ENCODE measurements at places on chromosomes 11 and 22. TPM values are rescaled to one million over a fixed set of nuclear protein-coding genes. Genes with fewer than 3 reads are reported as not detected.

Gene YPEL4
- polyA plus RNA-seq = 1.00 TPM

Gene TNNT3
- 3.5 TPM for polyA plus RNA-seq

Gene TRIM51
- not detected for polyA plus RNA-seq

Gene MS4A6E
- polyA plus RNA-seq = 7.2 TPM

Gene IL10RA
- 39.4 TPM for polyA plus RNA-seq

Gene UBQLN3
- polyA plus RNA-seq = not detected

Gene PRRG4
- polyA plus RNA-seq = 2.6 TPM

Gene DNAJB7
- not detected for polyA plus RNA-seq

Gene CDC45
- 5.6 TPM for polyA plus RNA-seq

Gene ARHGAP8
- 16.4 TPM for polyA plus RNA-seq

Gene MIAT
- polyA plus RNA-seq = 0.77 TPM

GRCh38 chr22:22867996-22868715 lies 19.5 kb upstream of the IGLL5 start:
- DNase-seq = no peak

DNA sequence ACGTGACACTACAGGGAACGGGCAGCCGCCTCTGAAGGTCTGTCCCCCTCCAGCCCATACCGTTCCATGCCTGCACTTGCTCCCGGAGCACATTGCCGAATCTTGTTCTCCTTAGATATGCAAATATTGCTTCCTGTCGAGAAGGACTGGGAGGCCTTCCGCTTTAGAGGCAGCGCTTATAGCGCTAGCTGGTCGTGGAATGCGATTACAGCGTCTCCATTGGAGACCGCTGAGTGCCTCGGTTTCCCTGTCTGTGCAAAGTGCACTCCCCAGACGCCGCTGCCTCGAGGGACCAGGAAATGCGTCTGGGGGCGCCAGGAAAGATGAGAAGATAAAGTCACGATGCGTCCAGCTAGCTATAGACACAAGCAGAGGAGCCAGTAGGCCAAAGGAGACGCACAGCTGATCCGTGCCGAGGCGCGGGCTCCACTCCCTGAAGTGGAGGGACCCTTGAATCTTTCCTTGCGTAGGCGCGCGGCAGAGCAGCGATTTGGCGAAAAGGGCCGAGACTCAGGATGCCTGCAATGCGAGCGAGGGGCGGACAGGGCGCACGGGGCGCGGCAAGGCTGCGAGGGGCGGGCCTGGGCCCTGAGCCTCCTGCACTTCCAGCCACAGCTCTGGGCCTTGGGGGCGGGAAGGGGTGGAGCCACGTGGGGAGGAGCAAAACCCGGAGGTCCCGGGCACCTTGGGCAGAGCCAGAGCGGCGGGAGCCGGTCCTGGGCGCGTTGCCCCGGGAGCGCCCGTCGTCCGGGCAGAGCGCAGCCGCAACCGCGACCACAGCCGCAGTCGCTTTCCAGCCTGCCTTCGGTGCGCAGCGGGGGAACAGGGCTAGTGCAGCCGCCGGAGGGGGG lies at the start of gene RASSF10:
RASSF10 (plus strand) TSS at position 692 of the 851 bp plus-strand sequence. CDS start 261 bp downstream, outside the sequence.
- no peak for DNase-seq

GRCh38 chr11:43267856-43268580 lies 43.8 kb upstream of the API5 start:
- no peak for DNase-seq

- peak; percentile 41 for DNase-seq
Observed at GRCh38 chr22:47168441-47168840, 406.0 kb downstream of the TBC1D22A start.

GRCh38 chr11:118792570-118793124 lies 1.7 kb upstream of the DDX6 start:
- DNase-seq = peak; percentile 84

- no peak for DNase-seq
Observed at GRCh38 chr11:15955595-15955994, 400.8 kb downstream of the SOX6 start.

DNA sequence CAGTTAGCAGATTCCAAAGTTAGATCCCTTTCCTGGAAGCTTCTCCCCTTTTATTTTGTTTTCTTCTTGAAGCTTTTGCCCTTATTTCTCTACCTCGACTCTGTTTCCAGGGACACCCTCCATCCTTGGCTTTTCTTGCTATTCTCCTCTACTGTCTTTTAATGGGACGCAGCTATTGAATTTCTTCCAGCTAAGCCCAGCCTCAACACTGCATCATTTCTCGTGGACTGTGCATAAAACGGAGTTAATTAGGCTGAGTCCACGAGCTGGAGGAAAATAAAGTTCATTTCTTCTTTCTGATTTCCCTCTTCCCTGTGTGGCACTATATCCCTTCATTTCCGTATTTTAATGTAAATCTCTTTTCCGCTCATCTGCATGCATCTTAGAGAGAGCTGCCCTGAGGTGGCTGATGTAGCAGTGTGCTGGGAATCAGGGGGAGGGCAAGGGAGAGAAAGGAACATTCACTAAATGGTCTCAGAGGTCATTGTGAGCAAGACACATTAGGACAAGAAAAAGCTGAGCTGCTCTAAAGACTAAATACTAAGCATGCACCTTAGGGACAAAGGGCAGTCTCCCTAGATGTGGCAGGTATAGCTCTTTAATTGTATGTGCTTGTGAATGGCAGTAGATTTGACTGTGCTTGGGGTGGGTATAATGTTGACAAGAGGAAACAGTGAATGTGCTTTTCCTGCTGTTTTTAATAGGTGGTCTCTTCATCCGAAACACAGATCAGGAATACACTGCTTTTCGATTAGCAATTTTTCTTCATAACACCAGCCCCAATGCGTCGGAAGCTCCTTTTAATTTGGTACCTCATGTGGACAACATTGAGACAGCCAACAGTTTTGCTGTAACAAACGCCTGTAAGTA lies 1.9 kb downstream of the GRIA4 start:
- no peak for DNase-seq

GRCh38 chr11:18493310-18493709 lies 33.4 kb downstream of the TSG101 start:
- DNase-seq = no peak

GRCh38 chr11:73655686-73656085 lies 9.3 kb downstream of the PLEKHB1 start:
- no peak for DNase-seq

DNA sequence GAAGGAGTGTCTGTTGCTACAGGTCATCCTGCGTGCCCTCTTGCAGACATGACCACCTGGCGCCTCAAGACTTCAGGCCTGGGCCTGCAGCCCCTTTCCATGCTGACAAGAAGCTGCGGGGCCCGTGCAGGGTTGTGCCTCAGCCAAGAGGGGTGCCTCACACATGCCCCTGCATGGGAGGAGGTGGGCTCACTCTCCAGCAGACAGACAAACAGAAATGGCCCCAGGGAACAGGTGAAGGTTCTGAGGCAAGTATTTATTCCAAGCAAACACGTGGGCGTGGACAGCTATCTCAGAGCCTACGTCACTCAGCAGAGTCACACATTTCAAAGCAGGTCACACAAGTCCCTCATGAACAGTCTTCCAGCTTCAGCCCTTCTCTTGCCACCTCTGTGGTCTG lies 5.9 kb upstream of the SYCE3 start:
- no peak for DNase-seq

- DNase-seq = no peak
Observed at GRCh38 chr11:70825893-70826540, 426.4 kb downstream of the SHANK2 start.

- peak; percentile 77 for DNase-seq
Observed at GRCh38 chr11:130827451-130828377, 88.6 kb downstream of the SNX19 start.

DNA sequence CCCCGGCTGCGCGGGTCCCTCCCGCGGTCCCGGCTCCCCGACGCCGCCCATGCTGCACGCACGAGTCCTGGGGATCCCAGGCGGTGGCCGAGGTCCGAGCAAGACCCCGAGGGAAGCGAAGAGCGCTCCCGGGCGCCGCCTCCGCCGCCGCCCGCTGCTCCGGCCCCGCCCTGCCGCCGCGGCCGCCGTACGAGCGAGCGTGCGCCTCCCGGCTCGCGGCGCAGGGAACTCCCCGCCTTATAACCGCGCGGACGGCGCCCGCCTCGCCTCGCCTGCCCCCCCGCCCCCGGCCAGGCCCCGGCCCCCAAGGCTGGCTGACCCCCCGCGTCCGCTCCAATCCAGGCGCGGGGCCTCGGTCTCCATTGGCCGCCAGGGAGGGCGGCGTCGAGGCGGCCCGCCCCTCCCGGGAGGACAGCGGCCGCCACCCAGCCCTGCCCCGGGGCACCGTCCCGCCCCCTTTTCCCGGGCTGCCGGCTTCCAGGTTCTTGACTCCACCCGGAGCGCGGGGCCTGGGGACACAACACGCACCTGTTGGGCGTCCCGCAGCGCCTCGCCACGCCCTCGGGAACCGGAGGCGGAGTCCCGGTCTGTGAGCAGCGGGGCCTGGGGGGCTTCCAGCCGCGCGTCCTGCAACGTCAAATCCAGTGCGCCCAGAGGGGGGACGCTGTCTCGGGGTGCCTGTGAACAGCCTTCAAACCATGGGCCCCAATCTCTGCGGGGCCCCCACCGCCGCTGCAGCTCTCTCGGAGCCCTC lies at the start of gene FADS3:
FADS3 (minus strand) TSS at position 215 of the 754 bp plus-strand sequence; CDS start at position 51, 164 bp downstream.
- peak; percentile 94 for DNase-seq

DNA sequence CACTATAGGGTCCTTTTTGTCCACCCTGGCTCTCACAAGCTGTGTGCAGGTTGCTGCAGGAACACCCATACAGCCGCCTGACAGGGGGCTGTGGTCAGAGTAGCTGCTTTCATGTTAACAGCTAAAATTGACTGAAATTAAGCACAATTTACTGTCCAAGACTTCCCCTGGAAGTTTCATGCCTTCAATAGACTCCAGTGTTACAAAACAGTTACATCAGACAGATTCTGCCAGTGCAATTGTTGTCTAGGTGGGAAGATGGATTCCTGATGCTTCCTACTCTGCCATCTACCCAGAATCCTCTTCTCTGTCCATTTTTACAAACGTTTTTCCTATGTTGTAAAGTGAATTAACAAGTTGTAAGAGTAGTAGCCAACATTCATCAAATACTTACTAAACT lies 5.3 kb upstream of the TSKU start:
- peak; percentile 1 for DNase-seq

GRCh38 chr11:3840004-3840869 lies 522 bp downstream of the RHOG start:
- DNase-seq = peak; percentile 86

GRCh38 chr11:94623120-94623735 lies 56.1 kb downstream of the PIWIL4 start:
- no peak for DNase-seq

All from spleen (tissue), 13 donors.